Left cardiac atrium (tissue), 4 donors: ENCODE measurements at places on chromosomes 3 and 15. TPM values are rescaled to one million over a fixed set of nuclear protein-coding genes. Genes with fewer than 3 reads are reported as not detected.

Gene SEMA3G
- total RNA-seq, result 19.9 TPM

DNA sequence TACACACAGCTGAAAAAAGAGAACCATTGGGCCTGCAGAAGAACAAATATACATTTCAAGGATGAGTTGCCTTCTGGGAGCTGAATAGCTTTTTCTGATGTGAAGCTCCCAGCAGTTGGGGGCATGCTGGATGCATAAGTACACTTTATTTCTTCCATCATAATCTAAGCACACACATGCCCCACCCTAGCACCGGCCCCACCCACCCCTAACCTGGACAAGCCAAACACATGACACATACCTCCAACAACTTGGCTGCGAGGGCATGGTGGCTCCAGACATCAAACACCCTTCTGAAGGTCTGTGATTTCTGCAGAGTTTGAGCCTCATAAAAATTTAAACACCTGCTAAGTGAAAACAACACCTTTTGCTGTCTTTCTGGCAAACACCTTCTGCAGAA, 307.2 kb upstream of the TRIM42 start:
- DNase-seq, result no peak

DNA sequence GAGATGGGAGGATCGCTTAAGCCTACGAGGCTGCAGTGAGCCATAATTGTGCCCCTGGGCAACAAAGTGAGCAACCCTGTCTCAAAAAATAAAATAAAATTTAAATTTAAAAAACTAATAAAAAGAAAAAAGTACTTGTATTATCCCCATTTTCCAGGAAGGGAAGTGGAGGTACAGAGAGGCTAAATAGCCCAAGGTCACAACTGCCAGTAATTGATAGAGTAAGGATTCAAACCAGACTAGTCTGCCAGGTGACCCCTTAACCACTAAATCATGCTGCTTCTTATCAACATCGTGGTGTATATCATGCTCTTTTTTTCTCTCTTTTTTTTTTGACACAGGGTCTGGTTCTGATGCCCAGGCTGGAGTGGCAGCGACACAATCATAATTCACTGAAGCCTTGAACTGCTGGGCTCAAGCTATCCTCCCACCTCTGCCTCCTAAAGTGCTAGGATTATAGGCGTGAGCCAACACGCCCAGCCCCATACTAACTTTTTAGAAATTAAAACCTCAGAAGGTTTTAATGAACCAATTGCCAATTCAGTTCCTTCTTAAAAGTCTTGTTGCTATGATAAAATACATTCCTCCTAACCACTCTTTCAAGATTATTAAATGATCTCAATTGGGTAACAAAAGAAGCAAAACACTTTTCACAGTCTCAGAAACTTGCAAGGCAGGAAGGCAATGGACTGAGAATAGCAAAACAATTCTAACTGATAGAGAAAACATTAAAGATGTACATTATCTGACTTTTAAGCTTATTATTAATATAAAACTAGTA, 30.5 kb downstream of the HERC1 start:
- DNase-seq, result no peak

GRCh38 chr3:9951598-9951961, 628 bp downstream of the PRRT3 start:
- no peak for DNase-seq

DNA sequence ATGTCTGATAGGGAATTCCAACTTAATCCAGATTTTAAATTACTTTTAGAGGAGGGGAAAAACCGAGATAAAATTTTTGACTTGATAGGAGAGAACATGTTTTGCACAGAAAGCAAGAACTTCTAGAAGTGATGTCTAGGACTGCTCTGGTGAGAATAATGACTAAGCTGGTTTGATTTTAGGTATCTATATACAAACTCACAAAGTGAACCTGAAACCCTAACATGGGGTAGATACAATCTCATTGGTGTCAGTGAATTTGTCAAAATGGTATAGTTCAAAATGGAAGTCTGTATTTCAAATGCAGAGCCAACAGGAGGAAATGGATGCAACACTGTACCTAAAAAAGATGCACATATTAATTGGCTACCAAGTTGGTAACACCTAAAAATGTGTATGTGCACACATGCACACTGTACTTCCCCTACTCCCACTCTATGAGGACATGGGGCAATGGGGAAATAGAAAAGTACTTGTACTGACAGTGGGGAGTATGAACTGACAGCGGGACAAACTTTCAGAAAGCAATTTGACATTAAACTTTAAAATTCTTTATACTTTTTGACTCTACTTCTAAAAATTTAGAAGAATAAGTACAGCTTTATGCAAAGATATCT, 53.0 kb downstream of the NR1I2 start:
- DNase-seq, result no peak
